ENCODE measurements at places on chromosomes 13 and 19.

DNA sequence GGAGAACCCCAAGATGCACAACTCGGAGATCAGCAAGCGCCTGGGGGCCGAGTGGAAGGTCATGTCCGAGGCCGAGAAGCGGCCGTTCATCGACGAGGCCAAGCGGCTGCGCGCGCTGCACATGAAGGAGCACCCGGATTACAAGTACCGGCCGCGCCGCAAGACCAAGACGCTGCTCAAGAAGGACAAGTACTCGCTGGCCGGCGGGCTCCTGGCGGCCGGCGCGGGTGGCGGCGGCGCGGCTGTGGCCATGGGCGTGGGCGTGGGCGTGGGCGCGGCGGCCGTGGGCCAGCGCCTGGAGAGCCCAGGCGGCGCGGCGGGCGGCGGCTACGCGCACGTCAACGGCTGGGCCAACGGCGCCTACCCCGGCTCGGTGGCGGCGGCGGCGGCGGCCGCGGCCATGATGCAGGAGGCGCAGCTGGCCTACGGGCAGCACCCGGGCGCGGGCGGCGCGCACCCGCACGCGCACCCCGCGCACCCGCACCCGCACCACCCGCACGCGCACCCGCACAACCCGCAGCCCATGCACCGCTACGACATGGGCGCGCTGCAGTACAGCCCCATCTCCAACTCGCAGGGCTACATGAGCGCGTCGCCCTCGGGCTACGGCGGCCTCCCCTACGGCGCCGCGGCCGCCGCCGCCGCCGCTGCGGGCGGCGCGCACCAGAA is 1.1 kb downstream of the SOX1 start:
- no peak for DNase-seq

- DNase-seq: no peak
Observed at GRCh38 chr19:16116067-16116466, 4.4 kb downstream of the RAB8A start.

DNA sequence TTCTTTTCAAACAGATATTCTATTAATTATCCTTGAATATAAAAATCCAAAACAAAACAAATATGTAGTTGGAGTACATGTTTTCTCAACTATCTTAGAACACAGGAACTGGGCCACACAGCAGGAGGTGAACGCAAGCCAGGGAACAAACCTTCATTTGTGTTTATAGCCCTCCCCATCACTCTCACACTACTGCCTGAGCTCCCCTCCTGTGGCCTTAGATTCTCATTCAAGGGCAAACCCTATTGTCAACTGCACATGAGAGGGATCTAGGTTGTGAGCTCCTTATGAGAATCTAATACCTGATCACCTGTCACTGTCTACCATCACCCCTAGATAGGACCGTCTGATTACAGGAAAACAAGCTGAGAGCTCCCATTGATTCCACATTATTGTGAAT is 427.1 kb upstream of the PRR20A start:
- DNase-seq: no peak

- DNase-seq: no peak
Observed at GRCh38 chr19:21460686-21461085, 44.7 kb upstream of the ZNF429 start.

- DNase-seq: no peak
Observed at GRCh38 chr13:30748717-30749116, 13.4 kb downstream of the ALOX5AP start.

GRCh38 chr13:93925990-93926389 is 553.5 kb downstream of the DCT start:
- no peak for DNase-seq

- DNase-seq: no peak
Observed at GRCh38 chr13:23461544-23461943, 28.0 kb upstream of the SACS start.

- no peak for DNase-seq
Observed at GRCh38 chr13:113603116-113603710, 18.7 kb downstream of the TFDP1 start.

DNA sequence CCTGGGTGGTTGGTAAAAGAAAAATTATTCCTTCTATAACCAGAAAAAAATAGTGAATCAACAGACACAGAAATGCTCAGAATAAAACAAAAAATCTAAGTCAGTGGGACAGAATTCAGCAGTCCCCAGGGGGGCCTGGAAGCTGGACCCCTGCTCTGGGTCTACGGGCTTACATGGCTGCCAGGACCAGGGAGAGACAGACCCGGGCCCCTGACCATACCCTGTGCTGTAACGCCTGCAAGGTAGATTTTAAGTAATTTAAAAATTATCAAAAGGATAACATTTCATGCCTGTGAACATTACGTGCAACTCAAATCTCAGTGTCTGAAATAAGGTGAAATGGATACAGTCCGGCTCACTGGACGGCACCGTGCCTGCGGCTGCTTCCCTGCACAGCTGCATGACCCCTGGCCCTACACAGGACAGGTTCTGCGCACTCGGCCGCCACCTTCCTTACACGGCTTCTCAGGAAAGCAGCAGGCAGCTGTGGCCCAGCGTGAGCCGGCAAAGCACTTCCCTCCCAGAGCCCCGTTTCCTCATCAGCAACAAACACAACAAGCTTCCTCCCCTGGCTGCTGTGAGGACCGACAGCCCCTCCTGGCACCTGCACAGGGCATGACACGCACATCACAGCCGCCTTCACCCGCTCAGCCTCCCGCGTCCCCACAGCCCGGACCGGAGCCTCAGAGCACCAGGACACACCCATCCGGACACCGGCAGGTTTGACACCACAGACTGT is 22.2 kb downstream of the RASA3 start:
- peak; percentile 39 for DNase-seq

DNA sequence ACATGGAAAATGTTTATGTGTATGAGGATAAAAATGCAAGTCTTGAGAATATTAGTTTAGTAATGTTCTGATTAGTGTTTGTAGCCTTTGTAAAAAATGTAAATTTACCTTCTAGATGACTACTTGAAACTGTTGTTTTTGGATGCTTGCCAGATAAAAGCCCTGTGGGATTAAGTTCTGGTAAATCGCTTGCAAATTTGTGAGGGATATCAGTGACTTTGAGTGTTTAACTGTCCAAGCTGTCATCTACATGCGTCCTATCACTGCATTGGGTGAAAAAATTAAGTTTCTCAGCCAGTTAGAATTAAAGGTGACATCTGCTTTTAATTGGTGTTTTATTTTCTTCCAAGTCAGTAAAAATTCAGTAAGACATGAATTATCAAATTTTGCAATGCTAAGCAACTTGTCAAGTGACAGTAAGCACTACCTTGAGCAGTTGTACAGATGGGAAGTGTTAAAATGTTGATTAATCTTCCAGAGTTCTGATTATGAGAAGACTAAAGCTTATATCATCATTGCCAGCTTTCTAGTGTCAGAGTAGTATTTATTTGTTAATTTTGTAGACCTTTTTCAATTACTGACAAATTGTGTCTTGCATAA is 88.0 kb downstream of the PCCA start:
- DNase-seq: peak; percentile 48

DNA sequence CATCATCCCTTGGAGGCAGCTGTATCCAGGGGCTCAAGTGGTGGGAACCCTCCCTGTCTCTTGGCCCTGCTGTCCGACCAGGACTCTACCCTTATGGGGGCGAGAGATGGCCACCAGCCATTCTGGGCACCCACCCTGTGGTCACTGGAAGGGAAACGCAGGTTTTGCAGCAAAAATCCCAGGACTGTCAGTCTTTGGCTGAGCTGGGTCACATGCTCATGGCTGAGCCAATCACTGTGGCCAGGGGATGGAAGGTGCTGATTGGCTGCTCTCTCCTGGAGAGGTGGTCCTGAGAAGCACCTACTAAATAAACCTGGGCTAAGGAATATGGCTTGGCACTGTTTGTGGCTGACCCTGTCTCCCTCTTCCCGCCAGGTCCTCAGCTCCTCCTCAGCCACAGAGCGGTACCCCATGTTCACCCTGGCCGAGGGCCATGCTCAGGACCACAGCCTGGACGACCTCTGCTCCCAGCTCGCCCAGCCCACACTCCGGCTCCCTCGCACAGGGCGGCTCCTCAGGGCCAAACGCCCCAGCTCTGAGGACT is 8.9 kb downstream of the ATG4D start:
- DNase-seq: no peak

- peak; percentile 65 for DNase-seq
Observed at GRCh38 chr13:19713186-19713965, 69.4 kb downstream of the PSPC1 start.

- peak; percentile 4 for DNase-seq
Observed at GRCh38 chr13:87884884-87885283, 213.7 kb downstream of the SLITRK5 start.

Data from fibroblast of skin of abdomen (primary cell).